ENCODE measurements at places on chromosomes 2 and 18.

DNA sequence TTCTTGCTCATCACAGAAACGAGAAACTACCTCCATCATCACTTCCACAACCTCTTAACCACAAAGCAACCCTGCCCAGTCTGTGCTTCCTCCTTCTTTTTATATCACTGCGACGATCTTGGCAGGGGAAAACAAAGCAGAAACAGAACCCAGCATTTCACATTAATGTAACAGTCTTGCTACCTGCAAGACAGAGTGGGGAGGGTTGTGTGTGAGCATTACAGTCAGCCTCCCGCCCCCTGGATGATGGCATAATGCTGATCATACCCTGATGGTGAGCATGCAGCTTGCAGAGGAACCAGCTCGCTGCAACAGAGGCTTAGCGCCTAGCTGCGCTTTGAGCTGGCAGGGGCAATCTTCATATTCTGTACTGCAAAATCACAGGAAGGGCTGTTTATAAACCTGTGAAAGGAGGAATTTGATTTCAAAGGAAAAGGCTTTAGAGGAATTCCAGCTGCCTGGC, 376.1 kb downstream of the IRS1 start:
- DNase-seq = no peak

- no peak for DNase-seq
Observed at GRCh38 chr2:96874198-96874831, 4.4 kb upstream of the SEMA4C start.

GRCh38 chr2:60849187-60849586, 32.2 kb upstream of the REL start:
- no peak for DNase-seq

DNA sequence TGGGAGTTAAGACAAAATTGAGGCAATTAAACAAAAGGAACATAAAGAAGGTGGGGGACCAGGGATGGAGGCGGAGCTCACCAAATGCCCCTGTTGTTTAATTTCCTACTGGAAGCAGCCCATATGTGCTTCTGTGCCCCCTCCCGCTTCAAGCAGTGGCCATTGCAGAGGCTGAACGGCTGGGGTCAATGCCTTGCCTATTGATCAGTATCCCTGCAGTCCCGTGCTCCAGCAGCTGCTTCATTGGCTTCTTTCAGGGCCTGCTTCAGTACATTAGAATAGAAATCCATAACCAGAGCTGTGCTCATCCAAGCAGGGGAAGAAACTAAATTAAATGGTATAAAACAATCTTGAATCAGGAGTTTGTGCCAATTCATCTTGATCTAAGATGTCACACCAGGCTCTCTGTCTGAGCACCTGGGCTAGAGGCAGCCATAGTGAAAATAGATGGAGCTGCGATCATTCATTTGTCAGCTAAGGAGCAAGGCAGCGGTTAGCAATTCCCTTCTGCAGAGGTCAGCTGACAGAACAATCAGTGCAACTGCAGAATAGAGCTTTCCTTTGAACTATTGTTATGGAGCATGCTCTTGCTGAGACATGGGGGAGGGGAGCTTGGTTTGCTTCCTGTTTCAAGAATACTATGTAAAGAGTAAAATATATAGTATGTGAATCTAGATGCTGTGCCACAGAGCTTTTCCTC, 222.4 kb downstream of the WDR7 start:
- no peak for DNase-seq

DNA sequence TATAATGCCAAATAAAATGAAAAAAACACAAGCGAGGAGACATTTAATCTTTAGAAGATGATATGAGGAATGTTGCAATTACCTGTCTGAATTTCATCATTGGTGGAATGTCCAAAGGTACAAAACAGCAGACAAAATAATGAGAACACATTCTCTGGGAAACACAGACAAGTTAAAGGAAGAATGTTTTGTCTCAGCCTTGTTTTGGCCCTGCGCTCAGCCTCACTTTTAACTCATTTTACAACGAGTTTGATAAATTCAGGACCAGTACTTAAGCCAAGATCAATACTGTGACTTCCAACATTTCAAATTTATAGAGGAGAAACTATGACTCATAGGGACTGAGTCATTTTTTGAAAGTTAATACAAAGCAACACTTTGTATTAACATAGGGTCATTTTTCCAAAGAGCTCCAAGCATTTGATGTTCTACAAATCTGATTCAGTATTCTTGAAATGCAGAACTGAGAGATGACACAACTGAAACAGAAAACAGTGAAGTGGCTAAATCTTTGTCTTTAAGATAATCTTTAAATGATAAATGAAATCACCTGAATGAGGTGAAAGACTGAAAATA, 833.2 kb upstream of the CHAC2 start:
- no peak for DNase-seq

GRCh38 chr2:20111311-20112131, 60.1 kb upstream of the LAPTM4A start:
- no peak for DNase-seq

- no peak for DNase-seq
Observed at GRCh38 chr2:192500550-192501200, 305.9 kb upstream of the TMEFF2 start.
